Activated CD4-positive, alpha-beta T cell treated with anti-CD3 and anti-CD28 coated beads for 24 hours (primary cell): ENCODE measurements at places on chromosomes 3 and 15.

DNA sequence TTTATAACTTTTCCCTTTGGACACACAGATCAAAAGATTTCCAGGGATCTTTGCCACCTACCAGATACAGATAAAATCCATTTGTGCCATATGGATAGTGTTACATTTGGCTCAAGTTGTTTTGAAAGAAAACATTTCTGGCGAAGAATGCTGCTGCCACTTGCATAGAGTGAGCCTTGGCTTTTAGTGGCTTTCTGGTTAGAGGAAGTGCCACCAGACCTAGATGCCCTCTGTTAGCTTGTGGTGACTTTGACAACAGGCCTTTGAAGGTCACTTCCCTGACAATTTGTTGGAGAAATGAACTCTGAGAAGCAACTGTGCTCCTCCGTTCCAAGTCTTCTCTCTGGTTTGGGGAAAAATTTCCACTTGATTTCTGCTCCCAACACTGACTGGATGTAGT, 158.0 kb downstream of the CHST2 start:
- no peak for DNase-seq

DNA sequence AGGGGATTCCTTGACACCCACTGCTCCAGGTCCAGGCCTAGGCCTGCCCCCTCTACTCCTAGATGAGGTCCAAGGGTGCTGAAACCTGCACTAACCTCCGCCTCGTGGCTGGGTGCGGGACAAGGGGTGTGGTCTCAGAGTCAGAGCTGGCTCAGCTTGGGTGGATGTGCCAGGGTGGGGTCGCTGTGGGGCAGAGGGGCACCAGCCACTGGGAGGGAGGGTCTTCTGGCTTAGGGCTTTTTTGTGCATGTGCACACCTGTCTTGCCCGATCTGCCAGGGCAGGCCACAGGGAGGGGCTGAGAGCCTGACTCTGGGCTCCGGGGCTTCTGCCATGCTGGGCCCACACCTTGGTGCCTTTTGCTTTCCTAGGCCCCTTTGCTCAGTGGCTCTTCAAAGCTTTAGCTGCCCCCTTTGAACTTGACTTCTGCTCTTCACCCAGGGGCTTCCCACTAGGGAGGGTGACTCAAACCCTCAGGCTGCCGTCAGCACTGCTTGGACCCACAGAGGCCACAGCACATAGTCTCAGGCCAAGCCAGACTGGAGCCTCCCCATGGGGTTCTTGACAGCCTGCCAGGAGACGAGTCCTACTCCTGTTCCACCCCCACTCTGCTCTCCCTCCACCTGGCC, 73.0 kb downstream of the KLF13 start:
- no peak for DNase-seq

DNA sequence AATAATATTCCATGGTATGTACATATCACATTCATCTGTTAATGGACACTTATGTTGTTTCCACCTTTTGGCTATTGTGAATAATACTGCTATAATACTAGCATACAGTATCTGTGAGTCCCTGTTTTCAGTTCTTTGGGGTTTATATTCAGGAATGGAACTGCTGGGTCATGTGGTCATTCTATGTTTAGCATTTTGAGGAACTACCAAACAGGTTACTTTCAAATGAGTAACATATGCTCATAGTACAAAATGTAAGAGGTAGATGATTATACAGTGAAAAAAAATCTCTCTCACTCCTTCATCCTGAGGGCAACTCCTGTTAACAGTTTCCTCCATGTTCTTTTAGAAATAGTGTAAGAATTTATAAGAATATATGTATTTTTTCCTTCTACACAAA, 162.2 kb downstream of the PLD1 start:
- no peak for DNase-seq

GRCh38 chr15:41773729-41774061, 589 bp upstream of the MAPKBP1 start:
- no peak for DNase-seq

DNA sequence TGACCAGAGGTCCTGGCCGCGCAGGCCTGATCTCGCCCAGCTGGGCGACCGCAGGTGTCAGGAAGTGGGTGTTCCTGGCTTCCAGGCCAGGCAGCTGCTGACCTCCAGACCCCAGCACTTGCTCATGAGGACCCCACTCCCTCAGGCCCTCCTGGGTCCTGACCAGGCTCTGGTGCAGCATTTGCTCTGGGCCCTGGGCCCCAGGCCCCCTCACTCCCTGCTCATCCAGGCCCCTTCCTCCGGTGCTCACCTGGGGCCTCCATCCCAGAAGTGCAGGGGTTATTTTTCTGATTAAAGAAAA, 7.7 kb upstream of the ROPN1B start:
- DNase-seq, result no peak

DNA sequence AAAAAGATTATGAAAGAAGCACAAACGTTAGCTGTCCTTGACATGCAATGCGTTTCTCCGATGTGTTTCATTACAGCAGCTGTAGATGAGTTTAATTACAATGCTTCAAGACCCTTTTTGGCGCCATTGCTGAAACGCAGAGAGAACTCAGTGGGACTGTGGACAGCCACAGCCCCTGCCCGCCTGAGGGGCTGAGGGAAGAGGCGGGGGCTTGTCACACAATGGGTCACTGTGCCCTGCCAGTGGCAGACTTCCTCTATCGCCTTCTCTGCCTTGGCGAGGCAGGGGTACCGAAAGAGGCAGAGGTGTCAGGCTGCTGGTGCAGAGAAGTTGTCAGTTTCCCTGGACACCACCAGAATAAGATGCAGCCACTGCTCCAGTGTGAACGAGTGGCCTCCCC, 252.0 kb downstream of the NR2F2 start:
- DNase-seq, result no peak

DNA sequence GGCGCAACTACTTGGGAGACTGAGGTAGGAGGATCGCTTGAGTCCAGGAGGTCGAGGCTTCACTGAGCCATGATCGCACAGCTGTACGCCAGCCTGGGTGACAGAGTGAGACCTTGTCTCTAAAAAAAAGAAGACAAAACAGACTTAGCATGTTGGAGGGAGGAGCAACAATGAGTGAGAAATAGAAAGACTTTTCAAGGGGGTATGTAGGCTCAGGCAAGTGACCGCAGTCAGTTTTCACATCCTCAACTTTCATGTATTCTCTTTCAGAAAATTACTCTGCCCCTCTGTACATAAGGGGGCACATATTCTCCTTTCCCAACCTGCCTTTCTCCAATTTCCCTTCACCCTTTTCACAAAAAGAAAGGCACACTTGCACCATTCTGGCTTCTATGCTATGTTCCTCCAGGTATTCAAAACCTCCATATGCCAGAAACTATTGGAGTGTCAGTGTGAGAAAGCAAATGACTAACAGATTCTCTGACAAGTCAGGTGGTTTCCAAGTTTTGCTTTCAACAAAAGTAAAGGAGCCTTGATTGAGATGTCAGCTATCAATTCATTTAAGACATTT, 7.6 kb downstream of the NSUN3 start:
- DNase-seq, result no peak

- no peak for DNase-seq
Measured at GRCh38 chr3:112353365-112353764, 20.4 kb downstream of the CD200 start.
